Central memory CD4-positive, alpha-beta T cell (primary cell): ENCODE measurements at places on chromosomes 6 and 20.

GRCh38 chr6:63554782-63555181, 17.5 kb upstream of the LOC128125822 start:
- DNase-seq: no peak

DNA sequence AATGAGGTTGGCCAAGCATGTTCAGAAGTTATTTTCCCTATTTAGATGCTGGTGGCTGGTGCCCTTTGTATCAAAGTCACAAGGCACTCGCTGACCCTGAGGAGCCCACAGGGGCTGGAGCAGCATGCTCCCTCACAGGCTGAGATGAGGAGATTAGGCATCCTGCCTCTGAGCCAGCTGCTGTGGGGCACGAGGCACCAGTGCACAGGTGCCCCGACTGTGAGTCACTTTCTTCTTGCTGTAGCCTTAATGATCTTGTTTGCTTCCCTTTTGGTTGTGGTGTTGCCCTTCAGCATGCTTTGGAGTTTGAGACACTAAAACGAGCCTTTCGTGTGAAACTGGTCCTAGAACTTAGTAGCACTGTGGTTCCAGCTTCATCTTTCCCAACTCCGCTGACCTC, 4.3 kb downstream of the PSMG4 start:
- no peak for DNase-seq

DNA sequence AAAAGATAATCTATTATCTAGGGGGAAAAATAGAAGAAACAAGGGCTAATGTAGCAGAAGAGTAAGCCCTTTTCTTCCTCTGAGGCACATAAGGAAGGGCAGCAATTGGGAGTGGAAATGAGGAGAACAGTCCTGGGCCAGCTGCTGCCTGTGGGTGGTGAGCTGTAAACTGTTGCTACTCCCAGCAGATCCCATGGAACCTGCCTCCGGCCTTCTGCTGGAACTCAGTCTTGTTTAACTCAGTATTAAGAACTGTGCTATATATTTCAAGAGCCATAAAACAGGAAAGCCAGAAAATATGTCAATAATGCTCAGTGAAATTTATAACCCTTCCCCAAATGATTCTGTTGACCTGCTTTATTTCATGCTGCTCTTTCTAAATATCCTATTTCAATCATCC, 464.2 kb downstream of the COL12A1 start:
- no peak for DNase-seq

GRCh38 chr20:58017231-58017969, 211.1 kb downstream of the ANKRD60 start:
- DNase-seq: no peak

DNA sequence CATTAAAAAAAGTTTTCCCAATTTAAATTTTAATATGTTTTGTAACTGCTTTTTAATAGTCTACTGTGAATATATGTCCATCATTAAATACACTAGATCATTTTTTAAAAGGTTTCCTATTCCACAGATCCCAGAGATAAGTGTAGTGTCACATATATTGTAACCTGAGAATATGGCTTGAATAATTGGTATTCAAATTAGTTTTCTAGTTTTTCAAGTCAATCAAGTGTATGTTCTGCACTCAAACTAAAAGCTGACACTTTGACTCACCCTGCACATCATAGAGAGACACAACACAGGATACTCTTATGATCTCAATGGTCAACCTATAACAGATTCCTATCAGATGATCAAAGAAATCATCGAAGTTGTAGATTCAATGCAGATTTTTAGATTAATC, 49.1 kb downstream of the ZHX3 start:
- DNase-seq: no peak

GRCh38 chr6:96522465-96523009, 931 bp downstream of the UFL1 start:
- no peak for DNase-seq

- peak; percentile 85 for DNase-seq
Observed at GRCh38 chr6:28863604-28864325, 60.0 kb downstream of the TRIM27 start.

- DNase-seq: no peak
Observed at GRCh38 chr6:108200186-108200585, 34.4 kb downstream of the NR2E1 start.
